ENCODE measurements at places on chromosomes 1 and 21.

GRCh38 chr1:17833661-17834501, 78.7 kb downstream of the ACTL8 start:
- DNase-seq: no peak

DNA sequence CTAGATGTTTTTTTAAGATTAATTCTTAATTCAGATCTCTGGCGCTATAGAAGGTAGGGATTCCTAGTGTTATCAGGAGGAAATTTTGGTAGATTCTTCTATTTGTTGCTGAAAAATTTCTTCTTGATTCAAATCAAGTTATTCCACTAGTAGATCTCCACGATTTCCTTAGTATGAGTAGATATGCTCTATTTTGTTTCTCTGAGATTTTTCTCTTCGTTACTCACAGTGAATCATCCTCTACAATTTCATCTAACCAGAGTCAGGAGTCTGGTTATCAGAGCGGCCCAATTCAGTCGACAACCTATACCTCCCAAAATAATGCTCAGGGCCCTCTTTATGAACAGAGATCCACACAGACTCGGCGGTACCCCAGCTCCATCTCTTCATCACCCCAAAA, 18.8 kb upstream of the HAX1 start:
- no peak for DNase-seq

GRCh38 chr1:151146072-151146411, 389 bp downstream of the SEMA6C start:
- DNase-seq: no peak

DNA sequence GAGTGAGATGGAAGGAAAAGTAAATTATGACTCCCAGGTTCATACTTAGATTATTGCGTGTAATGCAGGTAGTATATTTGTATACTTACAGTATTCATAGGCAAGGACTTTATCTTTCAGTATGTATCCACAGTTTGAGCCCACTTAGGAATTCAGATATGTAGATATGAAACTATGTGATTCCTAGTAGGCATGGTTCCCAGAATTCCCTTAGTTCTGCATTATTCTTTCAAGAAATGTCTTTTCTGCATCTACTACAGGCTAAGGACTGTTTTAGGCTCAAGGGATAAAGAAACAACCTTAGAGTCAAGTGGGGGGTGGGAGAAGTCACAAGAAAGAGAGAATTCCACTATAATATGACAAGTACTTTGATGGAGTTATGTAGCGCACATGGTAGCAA, 13.8 kb downstream of the ANGPTL1 start:
- no peak for DNase-seq

DNA sequence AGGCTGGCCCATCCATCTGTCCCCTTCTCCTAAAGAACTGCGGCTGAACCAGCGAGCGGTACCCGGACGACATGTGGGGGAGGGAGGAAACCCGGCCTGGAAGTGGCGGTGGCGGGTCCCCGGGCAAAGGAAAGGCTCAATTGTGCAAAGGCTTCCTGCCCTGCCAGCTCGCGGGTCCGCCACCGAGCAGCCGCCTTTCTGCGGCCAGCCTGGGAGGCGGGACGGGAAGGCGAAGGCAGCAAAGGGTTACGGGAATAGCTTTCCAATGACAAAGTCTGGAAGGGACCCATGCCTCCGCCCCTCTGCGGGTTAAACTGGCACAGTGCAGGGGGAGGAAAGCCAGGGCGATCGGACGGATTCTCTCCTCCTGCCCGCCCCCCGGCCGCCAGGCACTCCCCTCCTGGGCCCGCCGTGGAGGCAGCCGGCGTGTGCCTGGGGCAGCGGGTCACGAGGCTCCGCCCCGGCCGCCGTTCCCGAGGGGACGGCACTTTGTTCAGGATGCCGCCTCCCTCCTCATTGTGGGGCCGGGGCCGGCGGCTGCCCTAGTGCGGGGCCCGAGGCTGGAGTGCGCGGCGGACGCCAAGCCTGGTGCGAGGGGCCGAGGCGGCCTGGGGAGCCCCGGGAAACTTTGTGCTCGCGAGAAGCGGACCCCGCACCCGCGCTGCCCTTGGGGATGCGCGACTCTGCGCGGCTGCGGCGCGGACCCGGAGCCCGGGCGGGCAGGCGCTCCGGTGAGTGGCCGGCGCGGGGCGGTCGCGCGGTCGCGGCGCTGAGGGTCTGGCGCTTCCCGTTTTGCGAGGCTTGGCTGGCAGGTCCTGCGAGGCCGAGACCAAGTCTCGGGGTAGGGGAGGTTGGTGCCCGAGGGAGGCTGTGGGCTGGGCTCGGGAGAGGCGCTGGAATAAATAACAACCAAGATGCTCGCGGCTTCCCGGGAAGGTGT, at the start of gene NAV1:
Gene NAV1 (plus strand): TSS at position 516 of the 940 bp plus-strand sequence. CDS start 83,758 bp downstream, outside the sequence.
- no peak for DNase-seq

DNA sequence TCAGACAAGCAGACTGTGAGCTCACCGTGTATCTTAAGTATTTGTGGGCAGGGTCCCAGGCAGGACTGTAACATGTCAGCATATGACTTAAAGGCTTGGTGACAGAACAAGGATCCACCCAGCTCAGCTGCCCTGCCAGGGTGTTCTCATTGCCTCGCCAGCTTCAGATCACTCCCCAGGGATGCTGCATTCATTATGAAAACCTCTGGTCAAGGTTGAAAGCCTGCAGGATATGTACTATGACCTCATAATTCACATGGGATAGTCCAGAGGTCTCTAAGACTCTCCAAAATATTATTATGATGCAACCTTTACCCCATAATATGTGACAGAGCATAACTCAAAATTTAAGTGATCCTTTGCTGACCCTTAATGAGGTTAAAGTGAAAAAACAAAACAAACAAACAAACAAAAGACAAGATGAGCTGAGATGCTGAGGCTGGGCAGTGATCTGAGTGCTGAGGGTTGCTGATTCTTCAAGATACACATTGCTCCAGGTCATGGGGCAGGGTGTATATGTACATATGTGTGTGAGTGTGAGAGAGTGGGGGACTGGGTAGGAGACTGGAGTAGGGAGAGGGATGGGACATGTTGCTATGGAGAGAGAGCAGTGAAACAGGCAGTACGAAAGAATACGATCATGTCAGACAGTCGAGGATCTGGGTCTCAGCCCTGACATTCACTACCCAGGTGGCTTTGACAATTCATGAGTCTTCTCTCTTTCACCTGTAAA, 98.8 kb upstream of the DUSP10 start:
- DNase-seq: no peak
